Heart left ventricle (tissue), 16 donors: ENCODE measurements at places on chromosomes 7 and 10.
A peak's percentile ranks its signal among the peaks of the same experiment; 100 is the strongest.

GRCh38 chr7:158030071-158030470 lies 557.6 kb downstream of the PTPRN2 start:
- H3K4me1 ChIP-seq: no peaks in the 10 kb centered on the region
- no peaks in the 10 kb centered on the region for H3K36me3 ChIP-seq
- H3K27ac ChIP-seq: no peak overlapping the region
- peaks cover 23% of the 10 kb centered on the region for H3K27me3 ChIP-seq
- DNase-seq: no peak

GRCh38 chr10:3324612-3325038 lies 152.0 kb upstream of the PITRM1 start:
- no peak for DNase-seq
- H3K27ac ChIP-seq: no peak overlapping the region
- H3K4me1 ChIP-seq: no peaks in the 10 kb centered on the region
- no peak overlapping the region for H3K4me3 ChIP-seq

DNA sequence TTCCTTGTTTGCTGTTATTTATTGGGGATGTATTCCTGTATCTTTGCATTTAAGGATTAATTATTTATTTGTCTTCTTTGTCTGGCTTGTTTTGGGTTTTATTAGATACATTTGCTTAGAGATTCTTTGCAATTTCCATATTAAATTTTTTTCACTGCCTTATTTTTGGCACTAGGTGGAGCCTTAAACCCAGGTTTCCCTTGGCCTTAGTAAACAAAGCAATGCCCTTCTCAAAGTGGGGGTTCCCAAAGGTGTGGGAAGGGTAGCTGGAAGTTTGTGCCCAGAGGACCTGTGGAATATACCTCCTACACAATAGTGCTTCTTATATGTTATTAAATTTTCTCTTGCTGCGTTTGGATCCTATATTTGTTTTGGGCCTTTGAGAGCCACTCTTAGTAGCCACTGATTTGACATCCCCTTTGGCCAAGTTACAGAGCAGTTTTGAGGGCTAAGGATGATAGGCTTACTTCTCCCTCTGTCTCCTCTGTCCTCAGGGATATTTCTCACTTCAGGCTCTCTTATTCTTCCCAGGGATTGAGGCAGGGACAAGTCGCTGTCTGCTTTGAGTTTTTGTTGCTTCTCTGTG lies 162.3 kb downstream of the ITGB1 start:
- no peak overlapping the region for H3K4me3 ChIP-seq
- DNase-seq: no peak
- no peaks in the 10 kb centered on the region for H3K27me3 ChIP-seq
- H3K27ac ChIP-seq: no peak overlapping the region
- H3K4me1 ChIP-seq: no peaks in the 10 kb centered on the region

DNA sequence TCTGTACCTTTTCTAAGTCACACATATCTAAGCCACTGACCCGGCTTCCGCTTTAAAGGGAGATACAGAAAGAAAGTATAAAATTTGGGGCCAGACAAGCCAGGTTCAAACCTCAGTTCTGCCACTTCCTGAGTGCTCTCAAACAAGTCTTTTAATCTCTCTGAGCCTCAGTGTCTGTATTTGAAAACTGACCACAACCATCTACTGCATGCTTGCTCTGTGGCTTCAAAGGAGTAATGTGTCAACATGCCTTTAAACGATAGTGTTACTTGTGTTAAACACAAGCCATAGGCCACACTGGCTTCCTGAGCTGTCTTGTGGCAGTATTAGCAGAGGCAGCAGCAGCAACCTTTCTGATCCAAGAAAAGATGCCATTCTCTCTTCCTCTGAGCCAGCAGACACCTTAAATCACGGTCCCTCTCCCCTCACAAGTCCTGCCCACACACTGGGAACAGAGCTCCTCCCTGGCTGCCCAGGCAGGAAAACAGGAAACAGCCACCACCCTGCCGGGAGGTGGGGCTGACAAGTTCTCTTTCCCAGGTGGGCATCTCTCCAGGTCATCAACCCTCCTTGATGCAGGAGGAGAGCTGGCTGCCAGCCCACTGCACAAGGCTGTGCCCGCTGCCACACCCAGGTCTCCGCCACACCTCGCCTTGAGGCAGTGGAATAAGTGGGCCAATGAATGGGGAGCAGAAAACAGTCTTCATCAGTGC lies 10.7 kb downstream of the HIP1 start:
- H3K27ac ChIP-seq: no peak overlapping the region
- H3K36me3 ChIP-seq: no peaks in the 10 kb centered on the region
- no peaks in the 10 kb centered on the region for H3K27me3 ChIP-seq
- H3K4me1 ChIP-seq: peaks cover 11% of the 10 kb centered on the region
- peak; percentile 34 for DNase-seq

- no peak for DNase-seq
- no peaks in the 10 kb centered on the region for H3K4me1 ChIP-seq
- no peak overlapping the region for H3K4me3 ChIP-seq
- H3K27me3 ChIP-seq: peaks cover 2% of the 10 kb centered on the region
- no peaks in the 10 kb centered on the region for H3K36me3 ChIP-seq
- H3K27ac ChIP-seq: no peak overlapping the region
Measured at GRCh38 chr10:120423431-120424197, 33.4 kb upstream of the PLPP4 start.

DNA sequence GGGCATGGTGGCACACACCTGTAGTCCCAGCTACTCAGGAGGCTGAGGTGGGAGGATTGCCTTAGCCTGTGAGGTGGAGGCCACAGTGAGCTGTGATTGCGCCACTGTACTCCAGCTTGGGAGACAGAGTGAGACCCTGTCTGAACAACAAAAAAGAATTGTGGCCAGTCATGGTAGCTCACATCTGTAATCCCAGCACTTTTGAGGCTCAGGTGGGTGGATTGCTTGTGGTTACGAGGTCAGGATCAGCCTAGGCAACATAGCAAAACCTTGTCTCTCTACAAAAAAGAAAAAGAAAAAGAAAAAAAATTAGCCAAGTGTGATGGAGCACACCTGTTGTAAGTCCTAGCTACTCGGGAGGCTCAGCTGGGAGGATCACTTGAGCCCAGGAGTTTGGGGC lies 22.8 kb downstream of the MARCHF5 start:
- H3K27ac ChIP-seq: no peak overlapping the region
- H3K4me3 ChIP-seq: no peak overlapping the region
- H3K36me3 ChIP-seq: peaks cover 35% of the 10 kb centered on the region
- DNase-seq: no peak
- peaks cover 20% of the 10 kb centered on the region for H3K4me1 ChIP-seq
- H3K27me3 ChIP-seq: no peaks in the 10 kb centered on the region

DNA sequence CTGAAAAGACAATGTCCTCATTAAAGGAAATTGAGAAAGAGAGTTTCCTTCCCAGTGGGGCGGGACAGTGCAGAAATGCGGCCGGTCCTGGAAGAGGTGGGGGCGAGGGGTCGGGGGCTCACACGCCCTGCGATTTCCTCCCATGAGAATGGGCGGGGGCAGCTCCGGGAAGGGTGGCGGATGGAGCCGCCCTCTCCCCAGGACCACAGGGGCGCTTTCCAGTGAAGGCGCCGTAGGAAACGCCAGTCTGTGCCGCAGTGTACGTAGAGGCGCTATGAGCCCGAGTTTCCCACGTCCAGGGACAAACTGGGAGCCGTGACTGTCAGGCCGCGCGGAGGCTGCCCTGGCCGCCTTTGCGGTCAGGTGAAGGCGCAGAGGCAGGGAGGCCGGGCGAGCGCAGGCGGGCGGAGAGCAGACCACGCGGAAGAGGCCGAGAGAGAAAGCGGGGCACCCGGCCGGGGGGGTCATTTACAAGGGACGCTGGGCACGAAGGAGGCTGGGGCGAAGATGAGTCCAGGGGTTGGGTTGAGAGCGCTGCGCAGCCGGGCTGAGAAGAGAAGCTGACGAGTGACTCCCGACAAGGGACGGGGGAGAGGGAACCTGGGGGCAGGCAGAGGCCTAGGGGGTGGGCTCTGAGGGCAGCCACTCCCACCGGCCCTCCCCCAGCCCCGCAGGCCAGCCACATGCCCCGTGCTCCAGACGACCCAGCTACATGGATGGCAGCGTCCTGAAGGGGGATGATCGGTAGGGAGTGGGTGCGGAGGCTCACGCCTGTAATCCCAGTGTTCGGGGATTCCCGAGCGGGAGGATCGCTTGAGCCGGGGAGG lies 45.0 kb downstream of the ALOX5 start:
- peak overlapping the region; percentile 92 for H3K27ac ChIP-seq
- peaks cover 35% of the 10 kb centered on the region for H3K4me1 ChIP-seq
- H3K4me3 ChIP-seq: peak overlapping the region; percentile 59
- H3K27me3 ChIP-seq: no peaks in the 10 kb centered on the region

DNA sequence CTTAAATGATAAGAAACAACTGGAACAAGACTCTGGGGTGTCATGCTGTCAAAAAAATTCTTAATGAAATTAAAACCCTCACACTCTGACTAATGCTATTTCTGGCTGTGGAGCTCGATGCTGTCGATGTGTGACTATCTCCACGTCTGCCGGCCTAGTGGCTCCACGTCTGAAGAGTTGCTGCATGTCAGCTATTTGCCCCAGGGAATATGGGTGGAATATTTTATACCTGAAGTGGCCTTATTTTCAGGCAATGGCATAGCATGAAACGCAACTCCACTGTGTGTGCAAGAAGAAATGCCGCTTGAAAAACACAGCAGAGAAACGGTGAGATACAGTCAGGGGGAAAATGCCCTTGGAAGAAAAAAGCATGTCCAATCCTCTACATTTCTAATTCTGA lies 50.9 kb upstream of the MGMT start:
- H3K4me1 ChIP-seq: peaks cover 30% of the 10 kb centered on the region
- no peak for DNase-seq
- H3K27ac ChIP-seq: no peak overlapping the region
- no peak overlapping the region for H3K4me3 ChIP-seq
- peaks cover 2% of the 10 kb centered on the region for H3K27me3 ChIP-seq
- no peaks in the 10 kb centered on the region for H3K36me3 ChIP-seq
